ENCODE measurements at places on chromosomes 4 and X.
A peak's percentile ranks its signal among the peaks of the same experiment; 100 is the strongest.

DNA sequence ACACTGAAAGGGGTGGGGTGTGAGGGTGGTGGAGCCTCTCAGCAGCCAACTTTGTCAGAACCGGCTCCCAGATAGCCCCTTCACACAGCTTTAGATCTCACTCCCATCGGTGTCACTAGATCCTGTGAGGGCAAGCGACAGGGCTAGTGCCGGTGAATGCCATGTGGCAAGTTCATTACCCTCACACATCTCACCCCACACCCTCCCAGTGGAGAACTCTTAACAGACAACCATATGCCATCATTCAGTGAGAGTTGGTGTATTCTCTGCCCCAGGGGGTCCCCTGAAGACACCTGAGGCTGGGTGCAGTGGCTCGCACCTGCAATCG lies 15.3 kb downstream of the SEPTIN6 start:
- no peak for DNase-seq

DNA sequence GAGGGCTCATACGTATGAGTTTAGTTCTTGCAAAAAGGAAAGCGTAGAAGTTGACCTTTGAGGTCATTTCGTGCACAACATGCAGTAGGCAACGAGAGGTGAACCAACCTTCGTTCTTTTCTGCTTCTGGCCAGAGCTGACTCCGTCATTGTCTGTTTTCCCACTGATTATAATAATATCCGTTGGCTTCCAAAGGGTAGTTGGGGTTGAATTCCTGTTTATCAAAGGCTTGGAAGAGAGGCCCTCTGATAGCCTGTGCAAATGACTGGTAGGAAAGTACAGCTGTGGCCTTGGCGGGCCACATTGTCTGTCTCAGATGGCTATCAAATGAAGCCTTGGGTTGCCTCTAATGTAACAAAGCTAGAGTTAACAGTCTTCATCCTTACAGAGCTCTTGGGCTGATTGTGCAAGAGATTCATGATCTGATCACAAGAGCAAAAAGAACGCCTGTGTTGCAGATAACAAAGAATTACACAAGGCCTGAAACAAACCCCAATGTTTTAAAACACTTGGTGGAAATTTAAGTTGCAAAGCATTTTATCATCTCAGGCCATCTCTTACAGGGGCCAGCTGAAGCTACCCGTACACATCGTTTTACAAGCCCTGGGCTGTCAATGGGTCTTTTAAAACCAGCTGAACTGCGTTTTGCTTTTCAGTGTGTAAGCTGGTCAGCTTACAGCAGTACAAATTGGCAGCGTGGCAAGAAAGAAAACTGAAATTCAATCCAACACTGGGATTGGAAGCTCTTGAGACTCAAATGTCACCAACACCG lies 46.1 kb upstream of the FAM9C start:
- no peak for DNase-seq

GRCh38 chr4:189804894-189805293 lies 135.8 kb upstream of the FRG1 start:
- no peak for DNase-seq

DNA sequence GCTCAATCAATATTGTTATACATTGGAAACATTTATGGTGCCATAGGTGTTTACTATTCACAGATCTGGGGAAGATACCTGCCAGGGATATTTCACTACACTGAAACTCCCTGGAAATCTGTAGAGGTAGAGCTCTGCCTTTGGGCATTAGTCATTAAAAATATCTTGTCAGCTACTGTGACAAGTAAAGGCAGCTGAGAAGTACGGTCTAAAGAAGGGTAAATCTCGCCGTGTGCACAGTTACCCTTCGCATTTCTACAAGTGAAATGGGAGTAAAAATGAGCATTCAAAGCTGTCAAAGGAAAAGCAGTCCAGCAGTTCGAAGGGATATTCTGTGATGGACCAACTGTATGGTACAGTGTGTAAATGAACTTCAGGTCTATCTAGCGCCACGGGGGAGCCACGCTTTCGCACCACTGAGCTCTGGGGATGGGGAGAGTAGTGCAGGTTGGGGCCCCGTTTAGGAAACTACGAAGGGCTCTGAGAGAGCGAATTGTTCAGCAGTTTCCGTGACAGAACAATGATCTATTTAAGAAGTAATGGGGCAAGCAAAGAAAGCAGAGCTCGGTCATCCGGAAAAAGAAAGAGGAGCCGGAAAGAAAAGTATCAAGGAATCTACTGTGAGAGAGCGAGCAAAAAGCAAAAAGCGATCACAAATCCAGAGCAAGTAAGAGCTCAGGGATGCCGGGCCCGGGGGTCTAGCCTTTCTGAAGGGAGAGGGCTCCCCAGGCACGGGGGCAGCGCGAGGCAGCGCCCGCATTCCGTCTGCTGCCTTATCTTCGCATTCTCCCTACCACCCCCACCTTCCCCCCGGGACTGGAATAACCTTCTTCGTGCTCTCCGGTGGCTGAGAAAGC lies 646 bp downstream of the TIGD4 start:
- DNase-seq: no peak

DNA sequence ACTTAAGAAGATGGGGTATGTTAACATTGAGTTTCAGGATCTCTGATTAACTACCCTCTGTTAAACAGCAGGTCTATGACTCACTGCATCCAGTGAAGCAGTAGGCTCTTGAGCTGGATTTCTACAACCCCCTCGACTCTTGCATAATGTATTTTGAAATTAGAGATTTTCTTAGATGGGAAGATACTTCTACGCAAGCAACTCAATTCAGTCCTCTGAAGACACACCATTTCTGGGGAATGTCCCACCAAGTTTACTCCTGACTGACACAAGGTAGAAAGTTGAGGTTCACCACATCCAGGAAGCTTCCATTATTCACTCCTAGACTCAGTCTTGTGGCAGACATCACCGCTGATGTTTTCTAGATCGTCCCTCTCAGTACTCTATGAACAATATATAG lies 12.9 kb downstream of the PALLD start:
- peak; percentile 46 for DNase-seq

DNA sequence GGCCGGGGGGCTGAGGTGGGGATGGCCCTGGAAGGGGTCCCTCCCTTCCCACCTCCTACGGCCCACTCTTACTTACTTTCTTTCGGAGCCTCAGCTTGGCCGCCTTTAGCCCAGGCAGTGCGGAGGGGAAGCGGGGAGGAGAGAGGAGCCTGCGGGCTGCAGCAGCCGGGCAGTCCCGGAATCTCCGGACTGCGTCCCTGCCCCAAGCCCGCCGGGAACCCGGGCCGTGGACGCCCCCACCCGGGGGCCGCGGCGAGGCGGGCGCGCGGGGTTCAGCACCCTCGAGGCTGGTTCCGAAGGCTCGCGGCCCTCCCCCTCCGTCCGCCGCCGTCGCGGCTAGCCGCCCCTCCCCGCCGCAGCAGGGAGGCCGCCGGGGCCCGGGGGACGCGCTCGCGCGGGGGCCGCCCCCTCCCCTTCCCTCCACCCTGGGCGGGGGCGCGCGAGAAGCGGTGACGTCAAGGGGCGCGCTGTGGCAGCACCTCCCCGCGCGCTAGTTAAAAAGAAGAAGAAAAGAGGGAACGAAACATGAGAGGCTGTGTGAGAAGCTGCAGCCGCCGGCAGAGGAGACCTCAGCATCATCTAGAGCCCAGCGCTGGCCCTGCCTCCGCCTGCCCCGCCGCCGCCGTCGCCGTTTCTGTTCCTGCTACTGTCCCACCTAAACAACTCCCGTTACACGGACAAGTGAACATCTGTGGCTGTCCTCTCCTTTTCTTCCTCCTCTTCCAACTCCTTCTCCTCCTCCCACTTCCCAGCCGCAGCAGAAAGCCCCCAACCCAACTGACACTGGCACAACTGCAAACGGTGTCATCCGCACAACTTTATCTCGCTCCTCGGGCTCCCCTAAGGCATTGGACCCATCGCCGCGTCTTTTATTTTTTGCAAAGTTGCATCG lies at the start of gene HHIP:
Gene HHIP, plus strand, starts transcription at position 526 of the 892 bp plus-strand sequence. CDS start 520 bp downstream, outside the sequence.
- no peak for DNase-seq

DNA sequence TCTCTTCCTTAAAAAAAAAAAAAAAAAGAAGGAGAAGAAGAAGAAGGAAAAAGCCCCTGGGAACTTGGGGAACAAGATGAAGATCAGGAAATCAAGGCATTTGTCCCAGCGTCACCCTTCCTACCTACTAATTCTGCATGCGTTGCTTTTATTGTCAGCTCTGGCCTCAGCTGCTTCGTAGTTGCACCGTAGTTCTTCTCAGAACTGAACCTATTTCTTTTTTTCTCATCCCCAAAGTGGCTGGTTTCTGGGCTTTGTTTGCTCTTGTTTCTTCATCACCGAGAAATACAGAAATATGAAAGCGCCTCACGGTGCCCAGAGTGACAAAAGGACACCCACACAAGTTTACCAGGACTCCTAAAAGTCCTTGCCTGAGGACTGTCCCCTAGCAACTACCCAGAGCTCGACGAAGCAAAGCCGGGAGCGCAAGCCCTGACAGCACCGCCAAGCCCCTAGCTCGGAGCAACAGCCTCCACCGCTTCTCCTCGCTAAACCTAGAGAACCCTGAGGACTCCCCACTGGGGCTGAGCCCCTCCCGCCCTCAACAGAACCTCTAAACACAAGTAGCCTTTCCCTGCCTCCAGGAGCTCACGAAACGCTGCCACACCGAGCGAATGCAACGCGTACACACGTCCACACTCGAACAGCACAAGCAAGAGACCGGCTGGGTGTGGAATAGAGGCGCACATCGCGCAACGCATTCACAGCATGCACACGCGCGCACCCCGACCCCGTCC lies 710 bp downstream of the PRKG2 start:
- no peak for DNase-seq

DNA sequence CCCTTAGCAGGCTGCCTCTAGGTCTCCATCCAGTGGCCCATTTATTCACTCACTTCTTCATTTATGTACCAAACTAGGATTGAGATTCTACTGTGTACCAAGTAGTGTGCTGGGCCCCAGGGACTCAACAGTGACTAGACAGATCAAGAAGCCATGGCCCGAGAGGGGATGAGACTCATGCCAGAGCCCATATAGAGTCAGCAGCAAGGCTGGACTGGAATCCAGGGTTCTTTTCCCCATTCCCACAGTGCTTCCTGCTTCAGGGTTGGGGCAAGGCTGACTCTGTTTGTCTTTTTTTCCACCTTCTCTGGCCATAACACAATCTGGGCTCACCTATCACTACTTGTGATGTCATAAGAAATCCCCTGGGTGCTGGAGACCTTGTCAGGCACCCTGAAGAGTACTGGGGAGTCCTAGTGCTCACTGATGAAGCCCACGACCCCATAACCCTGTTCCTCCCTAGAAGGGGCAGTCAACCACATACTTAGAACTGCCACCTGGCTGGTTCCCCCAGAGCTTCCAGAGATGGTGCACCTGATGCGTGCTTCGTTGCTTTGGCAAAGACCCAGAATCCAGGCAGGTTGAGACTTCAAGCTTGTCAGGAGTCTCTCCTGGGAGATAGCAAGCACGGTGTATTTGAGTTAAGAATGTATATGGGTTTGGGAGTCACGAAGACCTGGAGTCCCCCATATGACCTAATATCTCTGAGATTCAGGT lies 6.2 kb downstream of the RTL5 start:
- DNase-seq: no peak

- DNase-seq: no peak
These were observed 405.6 kb downstream of the FAM47A start for GRCh38 chrX:33726281-33727160.

- no peak for DNase-seq
These were observed 78.4 kb downstream of the PLS3 start for GRCh38 chrX:115639334-115639880.

- no peak for DNase-seq
These were observed 404.7 kb upstream of the GNPDA2 start for GRCh38 chr4:45131020-45131419.

GRCh38 chr4:96166806-96167205 lies 326.9 kb downstream of the PDHA2 start:
- DNase-seq: no peak

DNA sequence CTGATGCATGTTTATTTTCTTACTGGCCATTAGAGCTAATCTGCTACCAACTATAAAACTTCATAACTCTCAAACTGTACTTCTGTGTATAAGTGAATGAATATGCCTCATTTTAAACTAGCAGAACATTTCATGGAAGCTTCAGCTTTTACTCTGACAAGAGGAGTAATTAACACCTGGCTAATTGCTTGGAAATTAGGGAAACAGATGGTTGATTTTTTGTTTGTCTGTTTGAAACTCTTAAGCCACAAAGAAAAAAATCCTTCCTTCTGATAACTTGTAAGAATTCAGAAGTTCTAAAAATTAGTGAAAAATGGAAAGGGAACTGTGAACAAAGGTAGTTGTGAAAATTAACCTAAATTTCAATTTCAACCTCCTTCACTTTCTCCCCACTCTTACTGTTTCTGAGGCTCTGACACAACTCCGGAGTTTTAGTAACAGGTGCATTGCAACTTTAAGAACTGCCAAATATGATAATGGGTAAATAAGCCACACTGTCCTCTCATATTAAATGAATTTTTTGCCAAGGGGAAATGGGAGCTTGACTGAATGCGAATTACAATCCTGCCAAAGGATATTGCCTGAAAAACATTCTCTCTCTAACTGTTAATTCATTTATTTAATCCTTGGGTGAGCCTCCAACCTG lies 1.0 kb downstream of the EGF start:
- no peak for DNase-seq

DNA sequence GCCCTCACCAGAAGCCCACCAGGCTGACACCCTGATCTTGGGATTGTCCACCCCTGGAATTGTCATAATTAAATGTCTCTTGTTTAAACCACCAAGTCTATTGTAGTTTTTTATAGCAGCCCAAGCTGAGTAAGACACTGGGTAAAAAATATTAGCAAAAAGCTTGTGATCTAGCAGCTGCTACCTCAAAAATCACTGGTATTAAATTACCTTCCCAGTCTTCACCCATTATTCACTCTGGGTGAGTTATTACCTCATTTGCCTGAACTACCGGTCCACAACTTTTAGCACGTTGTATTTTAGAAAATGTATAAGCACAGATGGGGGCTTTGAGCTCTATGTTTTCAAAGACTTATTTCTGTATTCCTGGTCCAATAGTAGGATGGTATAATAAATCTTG lies 12.0 kb upstream of the TRIM61 start:
- no peak for DNase-seq

- DNase-seq: no peak
These were observed 247.2 kb downstream of the SCFD2 start for GRCh38 chr4:53118676-53119075.

GRCh38 chr4:185902654-185903053 lies 90.7 kb upstream of the SORBS2 start:
- DNase-seq: no peak

DNA sequence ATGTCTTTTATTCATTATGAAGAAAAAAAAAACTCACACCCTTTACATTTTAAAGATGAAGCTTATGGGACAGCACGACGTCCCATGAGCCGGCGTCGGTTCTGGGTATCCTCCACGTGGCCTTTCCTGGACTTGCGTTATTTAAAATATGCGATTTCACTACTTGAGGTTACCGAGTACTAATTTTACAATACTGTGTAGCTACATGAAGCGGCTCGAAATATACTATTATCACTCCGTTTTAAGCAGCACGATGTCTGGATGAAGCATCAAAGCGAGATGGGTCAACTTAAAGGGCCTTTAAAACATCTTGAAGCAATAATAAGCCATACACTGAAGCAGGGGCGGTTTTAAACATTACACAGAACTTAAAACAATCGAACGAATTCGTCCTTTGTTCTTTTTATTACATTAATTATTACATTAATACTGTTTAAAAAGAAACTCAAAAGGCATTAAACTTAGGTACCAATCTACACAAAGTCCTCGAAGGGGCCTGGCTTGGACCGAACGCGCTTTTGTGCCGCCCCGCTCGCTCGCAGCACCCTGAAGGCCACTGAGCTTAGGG lies 1.4 kb upstream of the KLF3 start:
- no peak for DNase-seq

All from PC-9 (cell line).